ENCODE measurements at places on chromosomes 2 and 18.

DNA sequence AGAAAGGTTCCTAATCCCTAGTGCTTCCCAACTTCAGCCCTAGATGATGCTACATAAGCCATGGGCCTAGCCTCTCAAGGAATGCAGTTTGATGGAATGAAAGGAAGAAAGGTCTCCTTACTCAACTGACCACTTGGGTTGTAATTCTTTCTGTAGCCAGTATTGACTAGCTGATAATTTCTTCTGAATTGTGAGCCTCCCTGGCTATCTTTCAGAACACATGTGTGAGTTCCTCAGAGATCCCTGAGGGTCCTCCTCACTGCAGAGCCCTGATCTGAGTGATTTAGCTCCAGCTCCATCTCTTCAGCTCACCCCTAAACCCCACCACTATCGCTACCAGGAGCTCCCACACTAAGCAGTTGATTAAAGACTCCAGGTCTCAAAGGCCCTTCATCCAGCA lies 31.5 kb downstream of the CFAP210 start:
- no peak for DNase-seq

DNA sequence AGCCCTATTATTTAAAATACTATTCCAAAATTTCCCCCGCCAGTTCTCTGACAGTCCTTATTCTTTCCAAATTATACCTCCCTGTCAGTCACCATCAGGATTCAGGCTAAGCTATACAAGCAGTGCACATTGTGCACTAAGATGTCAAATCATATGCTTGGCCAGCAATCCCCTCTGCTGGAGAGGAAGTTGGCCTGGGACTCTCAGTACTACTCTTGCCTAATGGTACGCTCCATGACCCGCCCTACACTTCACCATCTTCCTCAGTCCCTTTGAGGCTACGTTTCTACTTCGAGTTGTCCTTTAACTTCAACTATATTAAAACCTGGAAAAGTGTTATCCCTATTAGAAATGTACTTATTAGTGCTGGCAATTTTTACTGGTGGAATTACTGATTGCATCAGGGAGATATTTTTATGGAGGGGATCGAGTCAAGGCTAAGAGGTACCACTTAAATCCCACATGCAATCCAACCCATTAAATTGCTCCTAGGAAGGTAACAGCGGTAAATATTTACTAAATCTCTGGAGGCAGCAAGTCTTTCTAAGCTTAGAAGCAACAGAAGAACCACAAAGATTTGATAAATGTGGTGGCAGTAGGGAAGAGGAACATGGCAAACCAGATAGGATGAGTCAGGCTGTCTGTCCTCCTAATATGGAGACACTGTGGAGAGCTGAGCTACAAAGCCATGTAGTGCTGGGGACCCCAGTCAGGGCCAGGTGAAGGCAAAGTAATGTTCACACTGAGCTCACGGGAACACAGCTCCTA lies 2.7 kb downstream of the USP40 start:
- DNase-seq, result no peak

DNA sequence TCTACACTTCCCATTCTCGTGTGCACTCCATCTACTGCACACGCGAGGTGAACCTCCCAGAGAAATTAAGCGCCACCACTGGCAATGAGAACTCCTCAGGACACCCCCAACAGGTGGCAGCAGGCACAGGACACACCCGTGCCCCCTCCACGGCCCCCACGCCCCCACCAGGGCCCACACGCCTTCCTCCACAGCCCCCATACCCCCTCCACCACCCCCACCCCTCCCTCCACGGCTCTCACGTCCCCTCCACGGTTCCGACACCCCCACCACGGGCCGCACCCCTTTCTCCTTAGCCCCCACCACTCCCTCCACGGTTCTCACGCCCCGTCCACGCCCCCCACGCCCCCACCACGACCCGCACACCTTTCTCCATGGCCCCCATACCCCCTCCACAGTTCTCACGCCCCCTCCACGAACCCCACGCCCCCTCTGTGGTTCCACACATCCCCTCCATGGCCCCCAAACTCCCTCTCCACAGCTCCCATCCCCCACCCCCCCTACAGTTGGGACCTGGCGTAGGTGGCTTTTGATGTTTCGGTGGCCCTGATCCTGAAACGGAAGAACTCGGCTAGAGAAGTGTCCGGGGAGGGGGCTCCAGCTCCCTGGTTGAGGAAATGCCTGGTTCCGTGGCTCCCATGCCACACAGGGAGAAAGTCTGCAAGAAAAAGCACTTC lies 110.8 kb downstream of the ZNF516 start:
- no peak for DNase-seq

- DNase-seq, result no peak
Observed at GRCh38 chr2:144666032-144666431, 146.1 kb upstream of the ZEB2 start.

- DNase-seq, result no peak
Observed at GRCh38 chr18:30086351-30086750, 956.2 kb downstream of the DSC3 start.

DNA sequence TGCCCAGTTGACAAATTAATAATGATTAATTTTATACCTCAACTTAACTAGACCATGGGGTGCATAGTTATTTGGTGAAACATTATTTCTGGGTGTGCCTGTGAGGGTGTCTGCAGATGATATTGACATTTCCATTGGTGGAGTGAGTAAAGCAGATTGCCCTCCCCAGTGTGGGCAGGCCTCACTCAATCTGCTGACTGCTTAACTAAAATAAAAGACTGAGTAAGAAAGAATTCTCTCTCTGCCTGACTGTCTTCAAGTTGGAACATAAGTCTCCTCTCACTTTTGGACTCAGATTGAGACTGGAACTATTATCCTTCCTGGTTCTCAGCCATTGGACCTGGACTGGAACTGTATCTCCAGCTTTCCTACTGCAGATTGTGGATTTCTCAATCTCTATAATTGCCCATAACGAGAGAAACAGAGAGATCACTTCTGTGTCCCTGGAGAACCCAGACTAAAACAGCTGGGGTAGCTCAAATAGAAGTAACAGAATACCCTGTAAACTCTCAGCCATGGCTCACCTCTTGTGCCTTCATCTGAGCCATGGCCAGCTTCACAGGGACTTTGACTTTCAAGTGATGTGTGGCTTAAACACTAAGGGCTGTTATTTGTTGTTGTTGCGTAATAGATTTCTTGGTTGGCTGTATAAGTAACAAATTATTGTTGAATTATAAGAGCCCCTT lies 575.3 kb upstream of the RAB6C start:
- peak; percentile 32 for DNase-seq

- no peak for DNase-seq
Observed at GRCh38 chr2:146040051-146040450, 1520.1 kb upstream of the ZEB2 start.

DNA sequence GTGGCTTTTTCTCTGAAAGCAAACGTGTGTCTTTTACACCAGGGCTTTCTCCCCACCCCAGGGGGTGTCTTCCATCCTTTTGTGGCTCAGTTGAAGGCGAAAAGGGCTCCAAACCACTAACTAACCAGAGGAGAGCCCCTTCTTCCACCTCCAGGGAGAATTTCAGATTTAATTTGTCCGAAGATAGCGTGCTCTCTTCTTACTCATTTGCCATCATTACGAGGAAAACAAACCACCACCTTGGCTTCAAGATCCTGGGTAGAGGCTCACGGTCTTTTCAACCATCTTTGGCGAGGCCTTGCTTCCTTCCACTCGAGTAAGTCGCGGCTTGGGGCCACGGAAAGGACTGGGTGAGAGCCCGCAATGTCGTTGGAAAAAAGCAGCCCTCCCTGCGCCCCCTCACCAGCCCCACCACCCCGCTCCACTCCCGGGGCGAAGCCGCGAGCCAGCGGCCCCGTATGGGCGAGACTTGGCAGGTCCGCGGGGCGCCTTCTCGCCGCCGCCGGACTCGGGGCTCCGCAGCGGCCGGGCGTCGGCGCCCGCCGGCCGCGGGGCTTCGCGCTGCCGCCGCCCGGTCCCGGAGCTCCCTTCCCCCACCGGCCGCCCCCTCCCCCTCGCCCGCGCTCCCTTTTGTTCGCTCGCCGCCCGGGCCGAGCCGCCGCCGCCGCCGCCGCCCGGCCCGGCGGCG lies 1.7 kb upstream of the ZNF532 start:
- DNase-seq, result peak; percentile 55

- no peak for DNase-seq
Observed at GRCh38 chr2:27408601-27409320, 630 bp downstream of the PPM1G start.

DNA sequence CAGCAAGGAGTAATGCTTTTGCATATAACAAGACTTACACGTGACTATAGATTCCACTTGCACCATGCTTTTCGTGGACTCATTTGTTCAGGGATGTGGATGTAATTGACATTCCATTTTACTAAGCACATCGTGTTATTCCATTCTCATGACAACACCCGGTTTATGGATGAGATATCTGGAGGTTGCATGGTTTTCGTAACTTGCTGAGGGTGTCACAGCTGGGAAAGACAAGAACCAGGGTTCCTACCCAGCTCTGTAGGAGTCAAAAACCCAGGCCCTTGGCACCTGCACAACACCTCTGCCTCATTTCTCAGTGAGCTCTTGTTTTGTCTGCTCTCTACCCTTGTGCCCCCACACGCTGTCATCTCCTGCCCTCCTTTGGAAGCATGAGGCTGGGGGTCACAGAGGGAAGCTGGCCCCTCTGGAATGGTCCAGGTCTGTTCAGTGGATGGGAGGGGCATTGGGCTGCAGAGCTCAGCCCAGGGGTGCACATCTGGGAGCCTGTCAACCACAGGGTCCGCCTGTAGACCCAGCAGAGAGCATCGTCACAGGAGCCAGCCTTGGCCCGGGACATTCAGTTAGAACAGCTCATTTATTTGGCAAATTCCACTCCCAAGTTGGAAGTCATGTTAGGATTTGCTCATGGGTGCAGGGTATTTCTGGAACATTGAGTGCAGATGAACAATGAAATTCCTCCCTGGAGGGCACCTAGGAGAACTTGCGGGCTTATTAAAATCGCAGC lies 120.1 kb upstream of the TWIST2 start:
- DNase-seq, result no peak

- DNase-seq, result no peak
Observed at GRCh38 chr2:194103941-194104659, 1552.9 kb upstream of the SLC39A10 start.

- DNase-seq, result no peak
Observed at GRCh38 chr2:28403370-28403956, 10.8 kb downstream of the FOSL2 start.

DNA sequence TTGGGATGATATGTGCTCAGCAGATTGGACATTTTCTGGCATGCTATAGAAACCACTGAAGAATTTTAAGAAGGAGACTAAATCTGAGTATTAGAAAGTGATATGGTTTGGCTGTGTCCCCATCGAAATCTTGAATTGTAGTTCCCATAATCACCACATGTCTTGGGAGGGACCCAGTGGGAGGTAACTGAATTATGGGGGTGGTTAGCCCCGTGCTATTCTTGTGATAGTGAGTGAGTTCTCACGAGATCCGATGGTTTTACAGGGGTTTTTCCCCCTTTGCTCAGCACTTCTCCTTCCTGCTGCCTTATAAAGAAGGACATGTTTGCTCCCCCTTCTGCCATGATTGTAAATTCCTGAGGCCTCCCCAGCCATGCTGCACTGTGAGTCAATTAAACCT lies 535.9 kb upstream of the VRK2 start:
- no peak for DNase-seq

GRCh38 chr2:26647981-26648380 lies 6.8 kb upstream of the CIB4 start:
- no peak for DNase-seq

- DNase-seq, result no peak
Observed at GRCh38 chr18:68791801-68792200, 6.1 kb upstream of the CCDC102B start.

- no peak for DNase-seq
Observed at GRCh38 chr2:71850306-71850801, 297.3 kb downstream of the CYP26B1 start.

- no peak for DNase-seq
Observed at GRCh38 chr2:227082286-227082685, 81.7 kb downstream of the COL4A4 start.

DNA sequence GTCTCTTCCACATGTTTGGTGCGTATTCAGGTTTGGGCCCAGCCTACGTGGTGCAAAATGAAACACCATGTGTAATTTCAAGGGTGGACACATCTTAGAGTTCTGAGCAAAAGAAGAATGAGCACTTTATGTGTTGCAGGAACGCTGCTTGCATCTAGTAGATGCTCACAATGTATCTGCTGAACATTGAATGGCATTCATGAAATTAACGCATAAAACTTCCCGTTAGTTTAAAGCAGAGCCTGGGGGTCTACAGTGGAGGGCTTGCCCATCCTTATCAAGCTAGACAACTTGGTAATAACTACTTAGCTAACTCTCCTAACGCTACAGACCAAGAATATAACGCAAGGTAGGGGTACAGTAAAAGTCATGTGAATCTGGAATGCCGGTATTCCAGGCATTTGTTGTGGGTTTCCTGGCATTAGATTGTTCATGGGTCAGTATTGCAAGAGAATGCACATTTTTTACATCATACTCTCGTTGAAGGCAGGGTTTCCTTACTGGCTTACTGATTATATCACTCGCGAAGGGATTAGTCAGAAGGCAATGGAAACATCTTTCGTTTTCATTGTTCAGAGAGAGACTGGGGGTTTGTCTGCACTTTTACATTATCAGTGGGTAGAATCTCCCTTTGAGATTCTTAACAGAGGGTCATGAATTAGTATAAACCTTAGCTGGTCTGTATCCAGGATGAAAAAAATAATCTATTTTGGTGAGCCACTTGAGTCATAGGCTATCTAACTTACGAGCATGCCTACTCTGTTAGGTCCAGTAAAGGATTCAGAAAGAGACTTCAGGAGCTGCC lies 229.5 kb upstream of the EPAS1 start:
- DNase-seq, result no peak

DNA sequence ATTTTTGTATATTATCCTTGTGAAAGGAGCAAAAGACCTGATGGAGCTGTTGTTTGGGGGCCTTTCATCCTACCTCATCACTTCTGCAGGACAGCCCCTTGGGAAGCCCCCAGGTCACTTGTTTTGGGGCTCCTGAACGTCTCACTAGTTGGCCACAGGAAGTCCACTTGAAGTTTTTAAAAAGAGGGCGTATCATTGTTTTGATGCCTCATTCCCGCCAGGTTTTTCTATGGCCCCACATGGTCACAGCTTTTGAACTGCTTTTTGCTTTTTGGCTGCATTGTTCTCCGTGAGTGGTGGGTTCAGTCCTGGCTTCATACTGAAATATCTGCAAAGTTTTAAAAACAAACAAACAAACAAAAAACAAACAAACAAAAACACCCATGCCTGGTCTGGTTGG lies 216.3 kb downstream of the PRKCE start:
- DNase-seq, result no peak

DNA sequence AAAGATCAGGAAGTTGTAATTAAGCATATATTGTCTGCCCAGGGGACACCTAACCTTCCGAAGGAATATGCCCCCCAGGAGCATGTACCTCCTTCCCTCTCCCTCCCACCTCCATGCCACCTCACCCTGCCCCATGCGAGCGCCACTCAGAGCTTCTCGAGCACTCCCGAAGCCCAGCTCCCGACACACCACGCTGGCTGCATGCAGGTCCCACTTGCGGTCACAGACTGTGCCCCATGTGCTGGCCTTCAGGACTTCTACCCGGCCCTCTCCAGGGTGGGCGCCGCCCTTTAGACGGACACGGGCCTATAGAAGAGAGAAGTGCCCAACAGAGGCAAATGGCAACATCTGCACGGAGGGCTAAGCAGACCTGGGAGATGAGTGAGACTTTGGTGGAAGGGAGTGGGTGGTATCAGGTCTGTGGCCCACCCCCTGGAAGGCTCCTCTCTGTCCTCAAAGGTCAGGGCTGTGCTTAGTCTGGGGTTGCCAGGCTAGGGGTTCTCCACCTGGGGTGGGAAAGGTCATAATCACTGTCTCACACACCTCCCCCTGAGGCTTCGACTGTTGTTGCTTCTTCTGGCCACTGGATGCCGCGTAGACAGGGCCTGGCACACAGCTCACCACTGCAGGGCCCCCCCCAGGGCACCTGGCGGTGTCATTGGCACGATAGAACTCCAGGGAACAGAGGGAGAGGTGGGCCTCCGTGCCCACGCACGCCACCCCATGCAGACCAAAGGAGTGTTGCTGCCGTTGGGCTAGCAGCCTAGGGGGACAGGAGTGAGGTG lies 6.6 kb downstream of the HTRA2 start:
- no peak for DNase-seq
